Heart right ventricle (tissue), 16 donors: ENCODE measurements at places on chromosomes 11 and 22. TPM values are rescaled to one million over a fixed set of nuclear protein-coding genes. Genes with fewer than 3 reads are reported as not detected.

DNA sequence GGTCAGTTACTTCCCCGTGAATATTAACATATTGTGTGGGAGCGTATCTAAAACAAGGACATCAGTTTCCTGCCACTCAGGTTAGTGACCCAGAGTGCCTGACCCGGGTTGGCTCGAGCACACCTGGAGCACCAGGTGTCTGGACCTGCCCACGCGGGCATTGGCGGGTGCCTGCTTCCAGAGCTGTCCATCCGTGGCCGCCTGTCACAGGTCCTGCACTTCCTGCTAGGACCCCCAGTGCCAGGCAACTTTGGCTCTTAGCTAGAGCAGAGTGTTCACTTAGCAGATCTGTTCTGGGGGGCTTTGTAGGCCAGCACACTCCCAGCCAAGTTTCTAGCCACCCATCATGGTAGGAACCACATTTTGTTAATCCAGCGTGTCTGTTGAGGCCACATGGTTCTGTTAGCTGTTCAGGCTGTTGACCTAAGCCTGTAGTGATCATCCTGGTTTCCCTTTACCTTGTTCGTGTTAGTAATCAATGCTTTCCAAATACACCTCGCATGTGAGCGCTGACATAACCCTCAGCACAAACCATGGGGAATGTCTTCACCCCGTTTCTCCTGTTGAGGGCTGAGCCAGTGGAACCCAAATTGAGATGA lies 29.5 kb downstream of the MOV10L1 start:
- H3K4me3 ChIP-seq, result no peak overlapping the region
- peak overlapping the region; percentile 20 for H3K27ac ChIP-seq
- H3K36me3 ChIP-seq, result no peaks in the 10 kb centered on the region
- no peak for DNase-seq
- H3K27me3 ChIP-seq, result peaks cover 10% of the 10 kb centered on the region

DNA sequence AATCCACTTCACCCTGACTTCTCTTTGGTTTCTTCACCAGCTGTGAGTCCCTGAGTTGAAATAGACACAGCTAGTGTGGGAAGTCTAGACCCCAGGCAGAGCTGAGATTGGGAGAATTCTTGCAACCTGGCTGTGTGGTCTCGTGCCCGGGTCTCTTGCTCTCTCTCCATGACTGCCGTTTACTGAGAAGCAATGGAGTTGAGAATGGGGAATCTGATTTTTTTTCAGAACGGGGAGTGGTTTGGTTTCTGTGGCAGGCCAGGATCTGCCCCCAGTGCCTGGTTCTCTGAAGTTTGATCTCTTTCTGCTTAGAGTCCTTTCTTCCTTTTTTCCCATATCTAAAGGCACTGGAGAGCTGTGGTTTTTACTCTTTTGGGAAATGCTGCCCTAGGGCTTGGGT lies 1.5 kb downstream of the SIDT2 start:
- DNase-seq, result no peak
- H3K27ac ChIP-seq, result peak overlapping the region; percentile 95
- peaks cover 31% of the 10 kb centered on the region for H3K4me1 ChIP-seq

GRCh38 chr22:37166675-37167066 lies 17.0 kb upstream of the IL2RB start:
- no peaks in the 10 kb centered on the region for H3K36me3 ChIP-seq
- H3K27me3 ChIP-seq, result no peaks in the 10 kb centered on the region
- DNase-seq, result peak; percentile 85
- no peak overlapping the region for H3K4me3 ChIP-seq

Gene MRGPRX4
- not detected for total RNA-seq

- no peak for DNase-seq
- no peak overlapping the region for H3K27ac ChIP-seq
- H3K36me3 ChIP-seq, result no peaks in the 10 kb centered on the region
Observed at GRCh38 chr11:69440876-69441275, 40.6 kb upstream of the LINC01488 start.

Gene NCR3LG1
- 1.8 TPM for total RNA-seq

Gene AIP
- total RNA-seq, result 43.4 TPM

Gene SAA4
- total RNA-seq, result not detected

GRCh38 chr11:34519595-34520235 lies 6.1 kb upstream of the ELF5 start:
- no peaks in the 10 kb centered on the region for H3K27me3 ChIP-seq
- H3K4me3 ChIP-seq, result no peak overlapping the region
- H3K27ac ChIP-seq, result no peak overlapping the region

Gene CASP5
- 0.18 TPM for total RNA-seq

- H3K36me3 ChIP-seq, result peaks cover 54% of the 10 kb centered on the region
- peaks cover 6% of the 10 kb centered on the region for H3K4me1 ChIP-seq
- H3K27me3 ChIP-seq, result no peaks in the 10 kb centered on the region
- no peak overlapping the region for H3K4me3 ChIP-seq
- DNase-seq, result no peak
Observed at GRCh38 chr11:46306296-46306853, 28.9 kb downstream of the CREB3L1 start.

GRCh38 chr11:121892131-121892681 lies 223.8 kb downstream of the BLID start:
- H3K36me3 ChIP-seq, result no peaks in the 10 kb centered on the region
- no peak overlapping the region for H3K4me3 ChIP-seq
- peaks cover 31% of the 10 kb centered on the region for H3K4me1 ChIP-seq
- DNase-seq, result no peak
- H3K27me3 ChIP-seq, result no peaks in the 10 kb centered on the region

Gene CCDC157
- 1.2 TPM for total RNA-seq

DNA sequence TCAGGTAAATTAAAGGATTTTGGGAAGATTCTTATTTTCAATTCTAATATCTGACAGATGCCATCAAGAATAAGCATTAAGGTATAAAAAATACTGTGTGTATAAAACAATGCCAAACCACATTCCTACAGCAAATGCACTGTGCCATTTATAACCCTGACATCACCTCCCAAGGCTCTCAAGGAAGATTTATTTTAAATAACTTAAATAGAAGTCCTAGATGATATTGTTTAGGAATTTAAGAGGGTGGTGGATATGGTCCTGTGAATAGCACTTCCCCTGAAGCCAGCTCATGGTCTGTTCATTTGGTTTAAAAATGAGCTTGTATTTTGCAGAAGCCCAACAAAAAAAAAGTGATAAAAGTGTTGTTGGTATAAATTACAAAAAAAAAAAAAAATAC lies 32.1 kb downstream of the PPIL2 start:
- peak overlapping the region; percentile 74 for H3K27ac ChIP-seq
- H3K36me3 ChIP-seq, result peaks cover 69% of the 10 kb centered on the region
- H3K4me3 ChIP-seq, result no peak overlapping the region
- H3K27me3 ChIP-seq, result no peaks in the 10 kb centered on the region
- H3K4me1 ChIP-seq, result peaks cover 33% of the 10 kb centered on the region

DNA sequence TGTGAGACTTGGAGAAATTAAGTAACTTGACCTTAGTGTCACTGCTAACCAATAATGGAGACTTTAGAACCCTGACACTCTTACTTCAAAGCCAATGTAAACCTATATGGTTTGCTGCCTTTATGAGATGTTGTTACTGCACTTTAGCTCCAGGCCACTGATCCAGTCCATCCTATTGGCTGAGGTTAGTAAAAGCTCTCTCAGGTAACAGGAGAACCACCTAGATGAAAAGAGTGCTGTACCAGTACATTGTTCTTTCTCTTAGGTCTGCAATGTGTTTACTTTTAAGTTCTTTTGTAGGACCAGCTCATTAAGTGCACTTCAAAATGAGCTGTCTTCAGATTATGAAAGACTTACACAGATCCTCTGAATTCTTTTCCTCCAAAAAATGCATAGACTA lies 994.0 kb upstream of the FAT3 start:
- H3K4me3 ChIP-seq, result no peak overlapping the region
- no peak for DNase-seq
- H3K4me1 ChIP-seq, result no peaks in the 10 kb centered on the region
- H3K36me3 ChIP-seq, result no peaks in the 10 kb centered on the region

GRCh38 chr11:1202776-1203504 lies 19.9 kb upstream of the MUC5B start:
- DNase-seq, result peak; percentile 64
- H3K27me3 ChIP-seq, result no peaks in the 10 kb centered on the region
- no peak overlapping the region for H3K27ac ChIP-seq
- no peak overlapping the region for H3K4me3 ChIP-seq

Gene MLC1
- not detected for total RNA-seq

Gene FGF4
- total RNA-seq, result not detected
